SJSA1 (cell line): ENCODE measurements at places on chromosomes 1 and 21. TPM values are rescaled to one million over a fixed set of nuclear protein-coding genes. Genes with fewer than 3 reads are reported as not detected.

GRCh38 chr1:167233373-167233772, 12.7 kb downstream of the POU2F1 start:
- no peak for DNase-seq

GRCh38 chr1:9760824-9761223, 62.9 kb downstream of the CLSTN1 start:
- DNase-seq = no peak

VWA5B1 gene
- total RNA-seq = not detected in 2 replicates

DNA sequence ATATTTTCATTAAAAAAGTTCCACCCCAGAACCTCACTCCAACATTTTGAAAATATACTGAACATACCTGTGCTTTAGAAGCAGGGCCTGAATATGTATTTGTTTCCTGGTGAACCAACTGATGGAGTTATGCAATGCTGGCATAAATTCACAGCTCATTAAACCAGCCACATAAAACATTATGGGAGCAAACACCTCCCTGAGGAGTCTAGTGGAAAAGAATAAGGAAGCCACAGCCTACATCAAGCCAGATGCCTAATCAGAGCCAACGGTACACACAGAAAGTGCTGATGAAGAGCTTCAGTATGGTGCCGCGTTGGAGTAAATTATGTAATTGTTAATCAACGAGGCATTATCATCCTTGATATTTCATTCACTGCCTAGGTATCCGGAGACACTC, 199.5 kb downstream of the AJAP1 start:
- DNase-seq = no peak

EEIG2 gene
- total RNA-seq = 25.8 and 32.3 TPM in 2 replicates

DNA sequence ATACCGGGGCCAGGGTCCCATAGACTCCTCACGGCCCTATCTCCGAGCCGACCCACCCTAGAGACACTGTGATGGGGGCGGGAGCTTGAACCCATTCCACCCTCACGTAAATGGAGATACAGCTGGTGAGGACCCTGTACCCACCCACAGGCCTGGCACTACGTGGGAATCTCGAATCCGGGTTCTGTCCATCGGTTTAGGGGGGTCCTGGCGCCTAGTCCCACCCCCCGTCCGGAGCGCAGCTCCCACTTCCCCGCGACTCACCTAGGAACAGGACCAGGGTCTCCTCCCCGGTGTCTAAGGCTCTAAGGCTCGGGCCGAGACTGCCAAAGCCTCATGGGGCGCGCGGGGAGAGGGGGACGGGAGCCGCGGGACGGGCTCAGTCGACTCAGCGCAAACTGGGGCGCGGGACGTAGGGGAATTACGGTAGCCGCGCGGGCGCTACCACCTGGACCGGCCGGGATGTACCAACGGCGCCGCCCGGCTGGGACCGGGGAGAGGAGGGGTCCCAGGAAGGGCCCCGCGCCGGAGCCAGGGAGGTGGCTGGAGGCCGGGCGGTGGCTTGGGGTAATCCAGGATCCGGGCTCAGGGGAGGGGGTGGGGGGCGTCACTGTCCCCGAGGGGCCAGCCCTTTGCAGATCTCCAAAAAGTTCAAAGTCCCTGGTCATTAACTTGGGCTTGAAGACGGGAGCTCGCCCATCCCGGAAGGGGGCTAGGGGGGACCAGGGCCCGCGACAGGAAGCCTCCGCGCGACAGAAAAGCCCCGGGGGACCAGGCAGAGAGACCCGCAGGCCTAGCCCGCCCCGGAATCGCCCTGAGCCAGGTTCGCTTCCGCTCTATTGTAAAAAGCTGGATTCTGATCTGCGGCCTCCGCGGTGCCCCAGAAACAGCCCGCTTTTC, 1.0 kb downstream of the PLEKHG5 start:
- peak; percentile 68 for DNase-seq

GRCh38 chr1:164310166-164310565, 248.8 kb upstream of the PBX1 start:
- DNase-seq = no peak

DNA sequence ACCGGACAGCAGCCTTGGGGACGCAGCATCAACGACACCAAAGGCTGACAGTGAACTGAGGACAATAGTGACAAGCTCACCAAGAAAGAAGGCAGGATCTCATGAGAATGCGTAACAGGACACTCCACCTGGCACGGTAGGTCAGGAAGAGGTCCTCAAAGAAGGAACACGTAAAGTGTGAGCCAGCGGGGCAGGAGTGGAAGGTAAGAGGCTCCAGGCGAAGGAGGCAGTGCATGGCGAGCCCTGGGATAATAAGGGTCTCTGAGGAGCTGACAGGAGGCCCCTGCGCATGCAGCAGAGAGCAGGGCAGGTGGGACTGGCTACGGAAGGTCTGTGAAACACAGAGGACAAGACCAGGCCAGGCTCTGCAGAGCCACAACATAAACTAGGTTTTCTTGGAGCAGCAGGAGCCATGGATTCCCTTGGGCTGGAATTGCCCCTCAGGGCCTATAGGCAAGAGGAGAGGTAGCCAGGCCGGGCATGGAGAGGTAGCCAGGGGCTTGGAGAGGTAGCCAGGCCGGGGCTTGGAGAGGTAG, 8.2 kb downstream of the LSS start:
- no peak for DNase-seq

LCE1D gene
- total RNA-seq = not detected in 2 replicates

DNA sequence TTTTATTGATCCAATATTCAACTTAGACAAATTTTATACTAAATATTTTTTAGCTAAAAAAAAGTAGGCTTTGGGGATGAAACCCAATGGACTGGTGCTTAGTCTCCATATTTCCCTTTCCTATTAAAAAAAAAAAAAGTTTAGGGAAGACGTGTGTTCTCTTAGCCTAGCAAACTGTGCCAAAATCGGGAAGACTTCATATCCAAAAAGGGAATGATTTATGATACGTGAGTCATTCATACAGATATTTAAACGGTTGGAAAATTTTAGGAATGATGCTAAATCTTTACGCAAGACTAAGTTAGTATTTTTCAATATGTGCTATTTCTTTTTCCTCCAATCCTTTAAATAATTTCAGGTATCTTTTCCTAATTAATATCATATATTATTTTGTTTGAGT, 50.7 kb downstream of the SPATA17 start:
- DNase-seq = no peak

SLC2A5 gene
- total RNA-seq = not detected in 2 replicates

SLAMF6 gene
- not detected in 2 replicates for total RNA-seq

GPATCH4 gene
- 10.0 and 18.4 TPM in 2 replicates for total RNA-seq

KRTAP20-2 gene
- not detected in 2 replicates for total RNA-seq

TRAF3IP3 gene
- total RNA-seq = not detected in 2 replicates

LRRC53 gene
- not detected in 2 replicates for total RNA-seq

DNA sequence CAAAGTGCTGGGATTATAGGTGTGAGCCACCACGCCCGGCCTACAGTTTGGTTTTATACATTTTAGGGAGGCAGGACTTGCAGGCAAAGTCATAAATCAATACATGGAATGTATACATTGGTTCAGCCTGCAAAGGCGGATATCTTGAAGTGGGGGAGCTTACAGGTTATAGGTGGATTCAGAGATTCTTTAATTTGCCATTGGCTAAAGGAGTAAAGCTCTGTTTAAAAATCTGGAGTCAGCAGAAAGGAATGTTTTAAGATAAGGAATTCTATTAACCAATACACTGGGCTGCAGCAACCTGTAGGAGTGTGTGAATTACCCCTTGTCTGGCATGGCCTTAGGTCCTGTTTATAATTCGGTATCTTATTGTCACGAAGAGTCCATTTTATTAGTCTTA, 57.6 kb downstream of the OPTC start:
- no peak for DNase-seq

DNA sequence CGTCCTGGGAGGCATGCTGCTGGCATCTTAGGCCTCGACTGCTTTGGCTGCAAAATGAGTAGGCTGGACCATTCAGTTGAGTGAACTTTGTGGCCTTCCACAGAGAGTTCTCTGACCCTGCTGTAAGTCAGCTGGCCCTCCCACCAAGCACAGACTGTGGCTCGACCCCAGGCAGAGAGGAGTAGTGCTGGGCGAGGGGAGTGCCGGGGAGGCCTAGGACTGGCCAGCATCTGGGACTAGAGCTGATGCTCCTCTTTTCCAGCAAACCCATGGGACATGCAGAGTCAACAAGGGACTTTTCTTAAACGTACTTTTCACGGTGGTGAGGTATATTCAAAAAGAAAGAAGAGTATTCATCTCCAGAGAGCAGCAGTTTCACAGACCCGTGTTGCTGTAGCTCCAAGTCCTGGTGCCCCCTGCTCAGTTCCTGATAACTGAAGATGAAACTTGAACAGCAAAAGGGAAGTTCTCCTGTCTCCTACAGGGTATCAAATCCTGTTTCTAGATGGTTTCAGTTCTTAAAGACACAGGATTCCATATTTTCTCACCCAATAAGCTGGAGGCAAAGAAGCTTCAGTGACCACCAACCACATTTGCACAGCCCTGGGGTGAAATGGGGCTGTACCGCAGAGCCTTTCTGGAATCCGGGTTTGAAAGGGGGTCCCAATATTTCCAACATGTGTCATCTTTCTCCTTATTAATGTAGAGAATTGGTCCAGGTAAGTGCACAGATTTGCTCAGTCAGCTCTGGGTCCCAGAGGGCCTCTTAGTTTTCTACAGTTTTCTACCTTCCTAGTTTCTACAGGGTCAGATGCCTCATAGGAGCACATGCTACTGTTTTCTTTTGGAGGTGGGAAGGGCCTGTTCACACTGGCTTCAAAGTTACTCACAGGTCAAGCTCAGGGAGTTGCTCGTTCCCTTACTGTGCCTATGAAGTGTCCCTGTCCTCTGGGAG, 20.9 kb downstream of the BATF3 start:
- DNase-seq = no peak

PIK3R3 gene
- 12.4 and 15.2 TPM in 2 replicates for total RNA-seq

- peak; percentile 34 for DNase-seq
Measured at GRCh38 chr1:51421964-51422363, 91.6 kb upstream of the TTC39A start.

DNA sequence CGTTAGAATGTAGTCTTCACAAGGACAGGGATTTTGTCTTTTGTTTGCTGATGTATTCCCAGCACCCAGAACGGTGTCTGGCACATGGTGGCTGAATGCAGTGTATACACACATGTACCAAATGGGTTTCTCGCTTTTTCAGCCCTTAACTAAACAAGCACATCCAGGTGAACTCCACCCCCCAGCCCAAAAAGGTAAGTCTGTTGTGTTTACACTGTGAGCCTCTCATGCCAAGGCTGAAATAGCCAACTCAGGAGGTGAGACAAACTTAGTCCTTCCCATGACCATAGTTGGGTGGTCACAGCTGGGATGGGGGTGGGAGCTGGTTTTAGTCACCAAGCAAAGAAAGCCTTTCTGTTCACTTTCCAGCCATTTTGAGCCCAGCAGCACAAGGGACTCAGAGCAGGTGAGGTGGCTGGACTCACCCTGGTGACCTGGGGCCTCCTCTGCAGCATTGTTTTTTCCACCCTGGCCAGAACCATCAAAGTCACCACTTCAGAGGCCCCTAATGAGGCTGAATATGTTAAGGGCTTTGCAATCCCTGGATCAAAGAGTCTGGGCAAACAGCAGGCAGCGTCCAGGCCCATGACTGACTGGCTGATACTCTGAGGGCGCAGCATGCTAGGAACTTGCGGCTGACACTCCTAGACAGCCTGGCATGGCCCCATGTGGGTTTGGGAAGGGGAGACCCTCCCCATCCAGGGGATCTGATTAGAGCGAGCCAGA, 8.7 kb downstream of the TENT5B start:
- DNase-seq = no peak

- peak; percentile 70 for DNase-seq
Measured at GRCh38 chr1:91569411-91570119, 68.9 kb downstream of the CDC7 start.

DNA sequence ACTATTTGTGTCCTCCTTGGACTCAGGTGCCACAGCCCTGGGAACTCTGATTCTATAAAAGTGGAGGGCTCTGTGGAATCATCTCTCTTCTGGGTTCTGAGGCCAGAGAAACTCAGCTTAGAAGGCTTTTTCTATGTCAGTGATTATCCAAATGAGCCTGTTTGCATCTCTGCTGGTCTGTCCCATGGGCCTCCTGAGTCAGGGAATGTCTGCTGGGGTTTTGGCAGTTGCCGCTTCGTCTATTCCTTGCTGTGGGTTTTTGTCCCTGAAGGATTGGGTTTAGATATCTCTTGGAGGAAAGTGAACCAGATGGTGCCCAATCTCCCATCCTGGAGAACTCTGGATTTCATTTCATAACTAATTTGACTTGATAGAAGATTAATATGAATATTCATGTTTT, 297.6 kb downstream of the HHAT start:
- DNase-seq = no peak

- no peak for DNase-seq
Measured at GRCh38 chr1:114458237-114458777, 52.7 kb downstream of the TRIM33 start.

RUNX3 gene
- total RNA-seq = 7.3 and 8.8 TPM in 2 replicates

- no peak for DNase-seq
Measured at GRCh38 chr1:243572940-243573339, 277.1 kb downstream of the AKT3 start.

DNA sequence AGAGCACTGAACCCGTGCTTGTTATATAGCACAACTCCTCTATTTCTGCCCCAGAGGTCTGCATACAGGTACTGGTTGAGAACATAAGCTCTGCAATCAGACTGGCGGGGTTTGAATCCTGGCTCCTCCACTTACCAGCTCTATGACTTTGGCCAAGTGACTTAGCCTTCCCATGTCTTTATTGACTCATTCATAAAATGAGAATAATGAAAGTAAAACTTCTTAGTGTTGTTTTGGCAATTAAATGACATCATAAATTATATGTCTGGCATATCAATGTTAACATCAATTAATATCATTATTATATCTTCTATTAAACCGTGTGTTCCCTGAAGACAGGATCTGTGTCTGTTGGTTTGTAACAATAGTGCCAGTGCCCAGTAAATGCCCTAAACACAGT, 4.3 kb downstream of the INKA2 start:
- DNase-seq = no peak

CELSR2 gene
- total RNA-seq = 0.11 TPM in 1 of 2 replicates, not detected in the other

GRCh38 chr1:2018217-2019171, 651 bp upstream of the GABRD start:
- no peak for DNase-seq

DNA sequence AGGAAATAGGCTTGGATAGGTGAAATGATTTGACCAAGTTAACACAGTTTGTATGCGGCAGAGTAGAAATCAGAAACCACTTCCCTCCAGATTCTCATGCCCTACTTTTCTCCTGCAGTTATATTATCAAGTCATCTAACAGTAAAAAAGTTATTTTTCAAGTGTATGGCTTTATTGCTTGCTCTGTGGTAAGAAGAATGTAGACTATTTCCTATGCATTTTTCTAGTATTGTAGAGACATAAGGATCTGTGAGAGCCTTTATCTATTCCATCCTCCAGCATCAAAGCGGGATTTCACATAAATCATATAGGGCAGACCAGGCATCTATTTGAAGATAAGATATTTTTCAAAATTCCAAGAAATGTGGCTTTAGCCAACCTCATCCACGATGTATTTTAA, 208.5 kb downstream of the TTLL7 start:
- DNase-seq = no peak

PDZK1IP1 gene
- total RNA-seq = not detected in 2 replicates

TEKT2 gene
- not detected in 2 replicates for total RNA-seq

- DNase-seq = no peak
Measured at GRCh38 chr1:177659281-177659680, 310.6 kb downstream of the SEC16B start.
